ENCODE measurements at places on chromosomes 7 and 10.

DNA sequence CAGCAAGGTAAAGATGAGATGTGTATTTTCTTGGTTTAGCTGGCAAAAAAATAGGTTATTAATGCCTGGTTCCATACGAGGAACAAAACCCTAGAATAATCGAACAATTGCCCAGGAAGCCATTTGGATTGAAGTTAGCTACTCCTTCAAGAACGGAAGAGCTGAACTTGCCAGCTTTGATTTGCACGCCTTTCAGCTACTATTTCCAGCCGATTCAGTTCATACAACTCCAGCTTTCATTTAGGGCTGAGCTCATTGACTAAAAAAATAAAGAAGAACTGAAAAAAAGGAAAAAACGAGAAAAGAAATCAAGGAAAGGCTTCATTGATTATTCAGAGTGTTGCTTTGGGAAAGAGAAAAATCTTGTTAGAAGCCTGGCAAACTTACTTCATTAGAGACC lies 60.4 kb downstream of the PTN start:
- DNase-seq: no peak

DNA sequence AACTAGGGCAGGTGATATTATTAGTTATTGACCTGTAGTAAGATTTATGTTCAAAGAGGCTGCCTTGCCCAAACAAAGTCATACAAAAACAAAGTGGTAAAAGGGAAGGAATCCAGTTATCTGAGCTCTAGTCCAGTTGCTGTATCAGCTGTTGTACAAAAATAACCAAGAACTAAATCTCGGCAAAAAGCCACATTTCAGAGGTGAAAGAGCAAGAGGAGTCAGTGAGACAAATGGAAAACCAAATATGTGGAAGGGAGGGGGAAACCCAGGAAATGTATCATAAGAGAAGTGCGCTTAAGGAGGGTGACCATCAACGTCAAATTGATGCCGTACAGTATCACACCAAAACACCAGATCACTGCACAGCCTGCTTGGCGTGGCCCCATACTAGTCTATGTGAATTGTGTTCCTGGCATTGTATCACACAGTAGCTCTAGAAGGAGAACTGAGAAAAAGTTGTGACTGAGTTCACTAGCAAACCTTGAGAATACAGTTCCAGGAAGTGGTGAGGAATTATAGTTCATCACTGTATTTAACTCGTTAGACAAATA lies 6.4 kb downstream of the AGBL3 start:
- no peak for DNase-seq

GRCh38 chr10:68211669-68212068 lies 20.2 kb downstream of the ATOH7 start:
- DNase-seq: no peak

- no peak for DNase-seq
Observed at GRCh38 chr10:86261470-86261869, 105.1 kb downstream of the GRID1 start.

- no peak for DNase-seq
Observed at GRCh38 chr10:72746426-72747363, 54.8 kb downstream of the MCU start.

All from stimulated activated CD8-positive, alpha-beta memory T cell treated with anti-CD3 and anti-CD28 coated beads, Interleukin-15, amount 100 ng/mL, for 24 hours (primary cell).